ENCODE measurements at places on chromosomes 5 and 9. TPM values are rescaled to one million over a fixed set of nuclear protein-coding genes. Genes with fewer than 3 reads are reported as not detected.

GRCh38 chr9:117325831-117326230, 89.0 kb downstream of the ASTN2 start:
- no peak for DNase-seq

SCGB3A2 gene
- total RNA-seq = not detected

CCNO gene
- total RNA-seq = 1.4 TPM

- no peak for DNase-seq
Observed at GRCh38 chr5:137385064-137385463, 114.1 kb downstream of the SPOCK1 start.

- no peak for DNase-seq
Observed at GRCh38 chr5:57175551-57176309, 1.9 kb downstream of the GPBP1 start.
